ENCODE measurements at places on chromosomes 1 and 21.

GRCh38 chr1:233299450-233299849 lies 3.9 kb upstream of the PCNX2 start:
- no peak for DNase-seq

- DNase-seq = no peak
Measured at GRCh38 chr21:45974073-45975019, 7.2 kb upstream of the COL6A1 start.

DNA sequence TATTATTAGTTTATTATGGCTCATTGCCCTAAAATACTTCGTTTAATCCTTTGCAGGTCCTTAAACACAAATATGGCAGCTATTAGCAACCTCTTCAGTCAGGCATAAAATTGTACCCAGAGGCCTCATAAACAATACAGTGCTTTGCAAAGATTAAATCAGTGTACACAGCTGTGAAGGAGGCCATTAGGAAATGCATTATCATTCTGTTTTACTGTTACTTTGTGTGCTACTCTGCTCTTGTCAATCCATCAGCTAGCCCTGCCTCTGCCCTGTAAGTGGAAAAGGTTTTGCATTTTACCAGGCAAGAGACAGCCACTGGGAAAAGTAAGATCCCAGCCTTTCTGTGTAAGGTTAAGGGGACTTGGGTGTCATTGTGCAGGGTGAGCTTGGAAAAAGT lies 415.7 kb upstream of the DAB1 start:
- DNase-seq = no peak

- DNase-seq = no peak
Measured at GRCh38 chr1:35319988-35320713, 51.6 kb downstream of the ZMYM4 start.

DNA sequence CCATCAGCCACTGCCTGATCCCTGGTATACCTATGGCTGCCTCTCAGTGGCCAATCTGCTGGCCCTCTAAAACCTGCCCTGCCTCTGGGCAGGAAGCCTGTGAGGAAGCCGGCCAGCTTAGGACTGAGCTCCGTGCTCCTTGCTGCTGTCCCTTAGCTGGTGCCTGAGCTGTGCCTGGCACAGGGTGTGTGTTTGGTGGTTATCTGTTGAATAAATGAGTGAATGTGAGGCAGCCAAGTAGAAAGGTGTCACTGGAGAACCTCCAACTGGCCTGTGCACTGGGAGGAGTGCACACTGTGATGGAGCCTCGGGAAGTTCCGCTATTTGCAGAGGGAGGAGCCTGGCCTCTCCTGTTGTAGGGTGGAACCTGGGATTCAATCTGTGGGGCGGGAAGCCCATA lies 63.4 kb upstream of the STUM start:
- DNase-seq = no peak

DNA sequence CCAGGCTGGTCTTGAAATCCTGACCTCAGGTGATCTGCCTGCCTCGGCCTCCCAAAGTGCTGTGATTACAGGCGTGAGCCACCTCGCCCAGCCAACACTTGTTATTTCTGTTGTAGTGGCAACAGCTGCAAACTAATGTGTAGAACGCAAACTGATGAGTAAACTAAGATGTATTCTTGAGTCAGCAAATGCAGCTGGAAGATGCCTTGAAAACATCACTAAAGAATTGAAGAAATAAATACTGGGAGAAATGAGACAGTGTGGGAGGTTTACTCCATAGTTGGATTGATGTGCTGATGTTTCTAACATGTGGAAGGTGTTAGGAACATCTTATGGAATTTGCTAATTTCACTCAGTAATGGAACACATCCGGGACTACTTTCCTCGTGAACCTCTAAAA lies 61.3 kb upstream of the KCNE2 start:
- no peak for DNase-seq

DNA sequence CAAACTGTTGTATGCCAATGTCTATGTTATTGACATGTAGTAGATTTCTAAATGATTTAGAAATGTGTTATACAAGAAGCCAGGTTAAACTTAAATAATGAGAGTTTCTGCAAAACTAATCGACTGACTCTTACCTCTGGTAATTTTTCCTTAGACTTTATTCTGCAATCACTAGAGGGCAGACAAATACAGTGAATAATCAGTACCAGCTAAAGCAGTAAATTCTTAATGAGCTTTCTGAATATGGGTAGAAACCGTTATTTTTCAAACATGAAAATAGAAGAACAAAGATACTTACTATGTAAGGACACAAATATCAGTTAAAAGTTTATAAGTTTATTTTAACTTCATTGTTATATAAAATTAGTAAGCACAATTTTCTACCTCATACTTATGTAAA lies 97.9 kb upstream of the RGS1 start:
- DNase-seq = peak; percentile 21

DNA sequence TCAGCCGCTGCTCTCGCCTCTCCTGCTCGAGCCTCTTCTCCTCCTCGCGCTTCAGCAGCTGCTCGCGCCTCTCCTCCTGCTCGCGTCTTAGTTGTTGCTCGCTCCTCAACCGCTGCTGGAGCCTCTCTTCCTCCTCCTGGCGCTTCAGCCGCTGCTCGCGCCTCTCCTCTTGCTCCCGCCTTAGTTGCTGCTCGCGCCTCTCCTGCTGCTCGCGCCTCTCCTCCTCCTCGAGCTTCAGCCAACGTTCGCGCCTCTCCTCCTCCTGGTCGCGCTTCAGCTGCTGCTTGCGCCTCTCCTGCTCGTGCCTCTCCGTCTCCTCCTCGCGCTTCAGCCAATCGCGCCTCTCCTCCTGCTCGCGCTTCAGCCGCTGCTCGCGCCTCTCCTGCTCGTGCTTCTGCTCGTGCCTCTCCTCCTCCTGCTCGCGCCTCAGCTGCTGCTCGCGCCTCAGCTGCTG lies 3.7 kb downstream of the TCHH start:
- no peak for DNase-seq

- DNase-seq = no peak
Measured at GRCh38 chr1:208240662-208241355, 3.4 kb downstream of the PLXNA2 start.

GRCh38 chr1:39110325-39110851 lies 84.2 kb downstream of the NDUFS5 start:
- no peak for DNase-seq

DNA sequence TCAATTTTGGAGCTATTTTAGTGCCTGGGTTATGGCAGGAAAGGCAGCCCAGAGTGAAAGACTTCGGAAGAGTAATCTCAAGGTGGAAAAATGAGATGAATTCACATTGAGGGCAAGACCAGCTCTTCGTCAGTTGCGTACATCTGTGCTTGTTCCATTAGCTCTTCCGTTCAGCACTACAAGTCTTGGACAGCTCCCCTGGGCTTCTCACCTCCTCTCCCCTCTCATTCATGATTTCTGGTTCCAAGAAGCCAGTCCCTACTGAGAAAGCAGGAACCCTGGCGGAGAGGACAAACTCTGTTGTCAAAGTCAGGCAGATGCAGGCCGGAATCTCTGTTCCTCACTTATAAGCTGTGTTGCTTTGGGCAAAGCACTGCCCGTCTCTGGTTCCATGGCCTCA lies 76.5 kb downstream of the ACTL8 start:
- DNase-seq = no peak

DNA sequence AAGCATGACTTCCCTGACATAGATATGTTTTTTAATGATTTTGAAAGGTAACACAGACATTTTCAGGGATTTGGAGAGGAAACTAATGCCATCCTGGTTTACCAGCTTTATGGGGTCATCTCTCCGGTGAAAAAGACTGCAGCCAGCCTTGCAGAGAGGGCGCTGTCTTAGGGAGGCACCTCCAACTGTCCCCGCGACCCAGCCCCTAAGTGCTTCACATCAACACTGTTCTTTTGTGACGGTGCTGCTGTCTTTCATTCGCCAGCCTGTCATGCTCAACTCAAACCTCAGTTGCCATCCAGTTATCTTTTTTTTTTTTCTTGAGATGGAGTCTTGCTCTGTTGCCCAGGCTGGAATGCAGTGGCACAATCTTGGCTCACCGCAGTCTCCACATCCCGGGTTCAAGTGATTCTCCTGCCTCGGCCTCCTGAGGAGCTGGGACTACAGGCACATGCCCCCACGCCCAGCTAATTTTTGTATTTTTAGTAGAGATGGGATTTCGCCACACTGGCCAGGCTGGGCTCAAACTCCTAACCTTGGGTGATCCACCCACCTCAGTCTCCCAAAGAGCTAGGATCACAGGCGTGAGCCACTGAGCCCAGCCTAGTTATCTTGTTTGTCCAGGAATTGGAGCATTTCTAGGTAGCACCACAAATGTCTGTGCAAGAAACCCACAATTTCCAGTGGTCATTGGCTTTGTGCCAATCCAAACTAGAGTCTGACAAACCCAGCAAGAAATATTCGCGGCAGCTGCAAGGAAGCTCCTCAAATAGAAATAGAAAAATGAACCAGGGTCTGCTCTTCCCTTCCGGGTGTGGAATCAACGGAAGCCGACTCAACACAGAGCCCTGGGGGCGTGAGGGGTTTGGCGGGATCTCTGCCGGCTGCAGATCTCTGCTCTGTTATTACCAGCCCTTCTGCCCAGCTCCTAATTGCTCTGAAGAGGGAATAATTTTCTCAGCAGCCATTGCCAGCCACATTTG lies 24.2 kb downstream of the PDE9A start:
- no peak for DNase-seq

DNA sequence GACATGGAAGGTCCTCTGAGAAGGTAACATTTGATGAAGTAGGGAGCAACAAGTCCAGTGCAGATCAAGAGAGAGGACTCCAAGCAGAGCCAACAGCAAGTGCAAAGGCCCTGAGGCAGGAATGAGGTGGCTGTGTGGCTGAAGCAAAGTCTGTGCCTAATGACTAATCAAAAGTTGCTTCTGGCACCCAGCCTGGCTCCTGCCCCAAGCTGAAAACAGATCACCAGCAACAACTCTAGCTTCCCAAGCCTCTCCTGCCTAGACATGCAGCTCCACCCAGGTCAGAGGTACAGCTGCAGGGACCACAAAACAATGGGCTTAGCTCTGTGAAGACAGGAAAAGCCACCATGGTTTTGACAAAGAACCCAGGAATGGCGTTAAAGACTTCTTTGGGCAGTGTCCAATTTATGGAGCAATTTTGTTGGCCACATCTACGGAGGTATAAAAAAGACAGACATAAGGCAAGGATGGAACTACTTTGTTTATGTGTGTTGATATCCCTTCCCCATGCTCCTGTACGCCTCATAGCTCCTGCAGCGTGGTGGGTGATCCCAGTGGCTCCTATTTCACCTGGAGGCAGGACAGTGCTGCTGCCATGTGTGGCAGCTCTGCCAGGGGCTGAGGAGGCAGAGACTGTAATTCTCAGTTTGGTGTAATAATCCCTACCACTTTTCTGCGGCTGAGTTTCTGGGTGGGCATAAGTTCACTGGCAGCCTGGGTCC lies 26.4 kb upstream of the IGSF3 start:
- no peak for DNase-seq

DNA sequence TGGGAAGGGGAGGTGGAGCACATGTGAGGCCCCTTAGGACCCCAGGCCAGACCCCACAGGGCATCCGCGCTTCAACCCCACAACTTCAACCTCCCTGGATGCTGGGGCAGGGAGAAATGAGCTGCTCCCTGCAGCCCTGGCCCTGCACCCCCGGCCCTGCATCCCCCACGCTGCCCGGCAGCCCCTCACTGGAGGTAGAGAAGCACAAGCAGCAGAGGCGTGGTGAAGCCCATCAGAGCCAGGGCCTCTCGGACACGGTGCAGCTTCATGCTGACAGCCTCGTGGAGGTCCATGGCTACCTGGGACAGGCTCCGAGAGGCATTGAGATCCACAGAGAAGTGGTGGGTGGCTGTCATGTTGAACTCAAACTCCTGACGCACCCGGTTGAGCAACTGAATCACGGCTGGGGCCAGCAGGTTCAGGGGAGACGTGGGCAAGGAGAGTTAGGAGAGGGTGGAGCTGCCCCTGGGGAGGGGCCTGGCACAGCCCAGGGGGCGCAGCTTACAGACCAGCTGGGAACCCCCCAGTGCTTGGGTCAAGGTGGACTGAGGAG lies 3.3 kb downstream of the DCST2 start:
- no peak for DNase-seq

- no peak for DNase-seq
Measured at GRCh38 chr1:88659552-88659951, 24.5 kb upstream of the PKN2 start.

- no peak for DNase-seq
Measured at GRCh38 chr1:60867782-60868181, 214.6 kb upstream of the NFIA start.

GRCh38 chr21:42307106-42307505 lies 8.1 kb downstream of the TFF3 start:
- DNase-seq = no peak

DNA sequence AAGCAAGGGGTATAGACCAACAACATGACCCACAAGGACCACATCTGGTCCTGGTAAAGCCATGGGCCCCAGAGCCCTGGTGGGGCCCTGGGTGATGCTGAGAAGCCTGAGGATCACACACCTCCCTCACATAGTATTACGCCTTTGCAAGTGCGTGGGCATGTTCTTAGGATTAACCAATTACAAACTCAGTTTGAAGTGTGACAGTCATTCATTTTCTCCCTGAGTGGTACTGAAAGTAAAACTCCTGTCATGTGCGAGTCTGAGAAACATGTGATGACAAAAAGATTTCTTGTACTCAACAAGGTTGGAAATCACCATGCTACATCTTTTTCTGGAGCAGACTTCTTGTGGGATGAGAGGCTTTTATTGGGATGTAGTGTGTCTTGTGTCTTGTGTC lies 315.3 kb upstream of the DUSP10 start:
- no peak for DNase-seq

DNA sequence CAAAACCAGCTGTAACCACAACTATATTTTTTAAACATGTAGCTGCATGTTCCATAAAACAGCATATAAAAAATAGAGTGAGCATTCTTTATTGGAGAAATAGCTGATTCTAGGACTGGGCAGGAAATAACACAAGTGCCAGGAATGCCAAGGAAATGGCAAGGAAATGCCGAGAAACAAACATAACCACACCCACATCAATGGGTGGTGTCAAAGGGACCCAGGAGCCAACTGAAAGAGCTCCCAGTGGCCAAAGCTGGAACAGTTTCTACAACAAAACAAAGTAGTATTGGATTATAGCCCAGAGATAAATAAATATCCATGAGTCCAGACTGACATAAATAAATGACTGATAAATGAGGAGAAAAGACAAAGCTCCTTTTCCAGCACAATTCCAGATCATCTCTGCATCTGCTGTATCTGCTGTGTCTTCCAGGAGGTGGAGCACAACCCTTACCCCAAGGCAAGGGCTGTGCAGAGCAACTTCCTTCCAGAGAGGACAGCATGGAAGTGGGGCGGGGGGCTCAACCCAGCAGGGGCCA lies 28.1 kb downstream of the ADARB1 start:
- peak; percentile 55 for DNase-seq

GRCh38 chr21:25462517-25462971 lies 144.7 kb downstream of the MRPL39 start:
- no peak for DNase-seq

DNA sequence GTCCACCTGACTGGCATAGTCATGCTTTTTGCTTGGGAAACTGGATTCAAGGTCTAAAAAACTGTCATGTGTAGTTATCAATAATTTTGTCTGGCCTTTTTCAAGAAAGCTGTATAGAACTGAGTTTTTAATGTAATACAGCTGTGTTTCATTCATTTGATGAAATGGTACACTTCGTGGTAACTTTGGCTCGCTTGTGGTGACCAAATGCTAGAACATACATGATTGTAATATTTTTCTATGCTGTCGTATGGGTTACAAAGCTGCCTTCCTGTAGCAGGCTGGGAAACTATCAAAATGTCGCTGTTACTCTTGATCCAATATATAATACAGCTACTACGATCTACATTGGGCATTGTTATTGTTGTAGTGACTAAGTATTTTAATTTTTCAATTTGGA lies 2.1 kb downstream of the LRRC42 start:
- DNase-seq = no peak

All from amniotic stem cell (primary cell).